GM18507 (cell line): ENCODE measurements at places on chromosomes 11 and 22.

- DNase-seq: no peak
These were observed 100.9 kb downstream of the AASDHPPT start for GRCh38 chr11:106178361-106178760.

- no peak for DNase-seq
These were observed 56.2 kb upstream of the ZBED5 start for GRCh38 chr11:10914050-10914449.

- no peak for DNase-seq
These were observed 1.7 kb downstream of the UBQLNL start for GRCh38 chr11:5514841-5515240.

GRCh38 chr11:122267602-122268001 lies 151.6 kb upstream of the BLID start:
- DNase-seq: no peak

GRCh38 chr22:40331706-40332105 lies 14.6 kb upstream of the ADSL start:
- no peak for DNase-seq

GRCh38 chr11:112776834-112777233 lies 184.4 kb upstream of the NCAM1 start:
- no peak for DNase-seq

DNA sequence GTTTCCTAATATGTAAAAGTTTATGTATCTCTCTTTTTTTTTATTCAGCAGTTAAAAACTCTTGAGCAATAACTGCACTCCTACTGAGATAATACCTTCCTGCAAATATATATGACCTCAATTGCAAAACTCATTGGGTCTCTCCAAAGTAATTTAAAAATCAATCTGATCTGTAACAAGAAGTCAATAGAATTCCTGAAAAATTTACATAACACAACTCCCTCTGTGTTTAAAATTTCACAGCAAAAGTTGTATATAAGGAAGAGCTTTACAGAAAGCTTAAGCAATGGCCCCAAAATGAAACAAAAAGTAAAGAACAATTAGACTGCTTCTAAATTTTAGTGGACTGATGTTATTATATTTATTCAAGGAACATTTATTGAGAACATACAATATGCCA lies 313.4 kb downstream of the DLG2 start:
- no peak for DNase-seq

GRCh38 chr11:60477035-60477445 lies 15.5 kb upstream of the MS4A12 start:
- no peak for DNase-seq

DNA sequence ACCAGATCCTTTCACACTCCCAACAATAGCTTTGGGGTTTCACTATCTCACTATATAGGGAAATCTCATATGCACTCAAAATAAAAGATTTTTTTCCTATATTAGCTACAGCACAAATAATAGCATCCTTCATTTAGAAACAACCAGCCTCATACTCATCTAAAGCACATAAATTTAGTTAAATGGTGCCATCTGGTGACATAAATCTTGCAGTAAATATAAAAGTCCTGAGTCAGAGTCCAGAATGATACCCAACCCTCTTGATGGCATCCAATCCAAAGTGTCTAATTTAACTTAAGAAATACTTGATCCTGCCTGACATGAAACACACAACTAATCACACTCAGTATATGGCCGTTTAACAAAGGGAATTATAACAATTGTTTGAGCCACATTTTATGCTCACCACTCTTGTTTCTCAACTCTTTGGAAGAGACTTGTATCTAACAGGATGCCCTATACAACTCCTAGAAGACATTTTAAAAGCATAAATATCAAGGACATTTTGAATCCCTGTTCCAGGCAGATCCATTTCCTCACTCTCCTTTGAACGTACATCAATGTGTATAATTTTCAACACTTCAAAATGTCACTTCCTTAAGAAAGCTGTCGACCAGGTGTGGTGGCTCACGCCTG lies 36.2 kb downstream of the DLG2 start:
- no peak for DNase-seq

DNA sequence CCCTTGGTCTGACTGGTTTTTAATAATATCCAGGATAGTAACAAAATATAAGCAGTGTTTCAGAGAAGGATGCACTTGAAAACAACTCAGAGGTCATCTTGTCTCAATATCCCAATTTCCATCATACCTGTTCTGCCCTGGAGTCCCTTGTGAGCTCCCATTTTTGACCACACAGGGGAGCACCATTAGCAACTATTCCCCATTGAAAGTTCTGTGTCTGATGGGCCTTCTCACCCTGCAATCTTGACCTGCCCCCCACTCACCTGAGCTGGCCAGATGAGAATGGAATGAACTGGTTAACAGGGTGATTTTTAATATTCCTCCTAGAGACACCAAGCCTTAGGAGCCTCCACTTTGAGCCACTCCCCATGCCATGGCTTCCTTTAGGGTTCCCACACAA lies 3.8 kb upstream of the CAPN5 start:
- no peak for DNase-seq

GRCh38 chr11:90997241-90997640 lies 774.4 kb upstream of the CHORDC1 start:
- no peak for DNase-seq

GRCh38 chr11:67301951-67302516 lies 1.3 kb upstream of the SSH3 start:
- no peak for DNase-seq

DNA sequence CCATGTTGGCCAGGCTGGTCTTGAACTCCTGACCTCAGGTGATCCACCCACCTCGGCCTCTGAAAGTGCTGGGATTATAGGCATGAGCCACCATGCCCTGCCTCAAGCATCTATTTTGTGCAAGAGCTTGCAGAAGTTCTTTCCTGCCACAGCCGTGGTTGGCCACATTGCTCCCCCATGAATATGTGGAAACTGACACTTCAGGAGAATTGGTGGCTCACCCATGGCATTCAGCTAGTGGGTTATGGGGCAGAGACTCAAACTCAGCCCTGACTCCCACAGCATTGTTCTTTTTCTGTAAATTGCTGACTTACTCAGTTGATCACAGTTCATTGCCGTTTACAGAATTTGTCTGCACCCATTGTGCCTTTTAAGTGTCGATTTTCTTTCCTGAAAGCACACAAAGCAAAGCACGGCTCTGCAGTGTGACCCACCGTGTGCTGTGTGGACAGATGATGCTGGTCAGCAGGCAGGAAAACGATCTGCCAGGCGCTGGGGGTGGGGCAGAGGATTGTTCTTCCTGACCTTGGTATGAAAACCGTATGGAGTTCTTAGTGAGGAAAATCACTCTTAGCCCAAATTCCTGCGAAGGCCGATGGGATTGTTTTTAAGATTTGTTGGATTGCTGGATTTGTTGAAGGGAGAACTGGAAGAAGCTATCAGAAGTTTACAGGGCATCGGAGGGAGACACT lies 115.6 kb downstream of the PTPRJ start:
- no peak for DNase-seq

GRCh38 chr11:122248131-122248530 lies 132.1 kb upstream of the BLID start:
- no peak for DNase-seq

DNA sequence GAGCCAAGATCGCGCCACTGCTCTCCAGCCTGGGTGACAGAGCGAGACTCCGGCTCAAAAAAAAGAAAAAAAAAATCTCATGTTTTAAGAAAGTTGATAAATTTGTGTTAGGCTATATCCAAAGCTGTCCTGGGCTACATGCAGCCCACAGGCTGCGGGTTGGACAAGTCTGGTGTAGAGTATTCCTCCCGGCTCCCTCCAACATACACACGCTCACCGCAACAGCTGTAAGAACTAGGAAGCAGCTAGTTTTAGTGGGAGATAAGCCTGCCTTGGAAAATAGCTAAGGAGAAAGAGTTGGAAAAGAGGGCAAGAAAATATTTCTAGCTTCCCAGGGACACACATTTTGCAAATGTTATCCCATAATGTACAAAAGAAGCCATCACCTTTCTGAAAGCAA lies 46.6 kb downstream of the CELF1 start:
- no peak for DNase-seq

- no peak for DNase-seq
These were observed 73.4 kb upstream of the CD44 start for GRCh38 chr11:35065566-35065965.

GRCh38 chr11:127632546-127632945 lies 632.0 kb upstream of the KIRREL3 start:
- no peak for DNase-seq

- DNase-seq: no peak
These were observed 124.5 kb downstream of the ARHGAP8 start for GRCh38 chr22:44876921-44877320.

GRCh38 chr22:37703906-37704305 lies 7.1 kb downstream of the TRIOBP start:
- no peak for DNase-seq

GRCh38 chr11:59295435-59295834 lies 63.3 kb upstream of the OR5AN1 start:
- DNase-seq: no peak

DNA sequence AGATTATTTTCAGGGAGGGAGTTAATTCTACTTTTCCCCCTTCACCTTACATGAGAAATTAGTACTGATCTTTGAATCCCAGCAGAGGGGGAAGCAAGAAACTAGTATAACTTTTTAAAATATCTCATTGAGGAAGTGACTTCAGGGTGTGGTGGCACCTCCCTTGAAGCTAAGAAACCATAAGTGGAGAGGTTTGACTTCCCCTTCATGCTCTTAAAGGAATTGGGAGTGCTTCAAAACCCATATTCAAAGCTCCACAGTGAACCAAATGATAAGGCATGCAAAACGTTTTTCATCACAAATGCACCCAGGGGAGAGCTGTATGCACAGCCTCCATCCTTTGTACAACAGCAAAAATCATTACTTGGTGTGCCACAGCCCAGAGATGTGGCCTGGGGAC lies 540 bp downstream of the MS4A14 start:
- no peak for DNase-seq

- no peak for DNase-seq
These were observed 538.3 kb upstream of the FAT3 start for GRCh38 chr11:91686281-91686680.

DNA sequence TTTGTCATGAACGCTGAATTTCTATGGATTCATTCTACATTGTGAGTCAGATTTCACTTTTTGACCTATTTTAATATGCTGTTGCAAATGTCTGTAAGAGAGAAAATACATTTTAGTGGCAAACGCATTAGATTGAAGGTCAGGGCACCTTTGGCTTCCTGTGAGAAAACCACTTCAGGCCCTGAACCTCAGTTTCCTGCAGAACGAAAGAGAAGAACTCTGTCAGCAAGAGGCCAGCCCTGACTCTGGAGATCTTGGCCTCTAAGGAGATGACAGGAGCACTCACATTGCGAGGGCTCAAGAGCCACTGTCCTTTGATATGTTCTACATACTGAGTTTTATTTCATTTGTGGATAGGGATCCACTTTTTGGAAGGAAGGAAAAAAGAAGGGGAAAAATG lies 83.6 kb downstream of the KCNJ1 start:
- DNase-seq: no peak

GRCh38 chr22:36976606-36977005 lies 42.6 kb downstream of the TST start:
- DNase-seq: no peak

- peak; percentile 89 for DNase-seq
These were observed at the start of gene FADD for GRCh38 chr11:70202920-70203750. FADD (plus strand) TSS chr11:70203296; CDS start chr11:70203460, 164 bp downstream.

DNA sequence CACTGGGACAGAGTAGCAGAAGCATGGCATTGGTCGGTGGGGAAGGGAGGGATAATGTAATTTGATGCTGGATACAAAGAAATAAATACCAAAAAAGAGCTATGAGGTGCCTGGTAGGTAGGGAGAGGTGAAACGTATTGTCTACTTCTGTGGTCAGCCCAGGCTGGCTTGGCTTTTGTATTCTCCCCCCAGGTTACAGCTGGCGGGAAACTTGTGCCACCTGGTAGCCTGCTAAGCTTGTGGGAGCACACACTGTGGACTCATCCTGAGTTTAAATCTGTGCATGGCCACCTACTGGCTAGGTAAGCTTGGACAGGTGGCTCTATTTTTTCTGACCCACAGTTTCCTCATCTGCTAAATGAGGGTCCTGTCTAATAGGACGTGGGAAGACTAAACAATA lies 165.2 kb upstream of the E2F8 start:
- DNase-seq: no peak

DNA sequence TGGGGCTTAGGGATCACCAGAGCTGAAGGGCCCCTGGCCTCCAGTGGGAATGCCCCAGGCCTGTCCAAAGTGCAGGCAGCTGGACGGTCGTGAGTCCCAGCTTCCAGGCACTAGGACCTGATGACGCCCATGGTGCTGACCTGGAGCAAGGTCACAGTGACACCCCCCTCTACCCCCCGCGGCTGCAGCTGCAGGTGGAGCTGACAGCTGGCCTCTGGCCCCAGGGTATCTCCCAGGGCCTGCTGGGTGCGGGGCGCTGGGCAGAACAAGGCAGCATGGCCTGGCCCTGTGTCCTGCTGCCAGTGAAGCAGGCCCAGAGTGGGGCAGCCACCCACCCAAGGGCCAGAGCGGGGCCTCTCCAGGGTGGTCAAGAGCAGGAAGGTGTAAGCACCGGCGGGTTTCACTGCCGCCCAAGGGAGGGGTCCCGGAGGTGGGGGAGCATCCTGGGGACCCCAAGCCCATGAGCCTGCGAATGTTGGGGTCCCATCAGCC lies 553 bp upstream of the TCIRG1 start:
- no peak for DNase-seq

DNA sequence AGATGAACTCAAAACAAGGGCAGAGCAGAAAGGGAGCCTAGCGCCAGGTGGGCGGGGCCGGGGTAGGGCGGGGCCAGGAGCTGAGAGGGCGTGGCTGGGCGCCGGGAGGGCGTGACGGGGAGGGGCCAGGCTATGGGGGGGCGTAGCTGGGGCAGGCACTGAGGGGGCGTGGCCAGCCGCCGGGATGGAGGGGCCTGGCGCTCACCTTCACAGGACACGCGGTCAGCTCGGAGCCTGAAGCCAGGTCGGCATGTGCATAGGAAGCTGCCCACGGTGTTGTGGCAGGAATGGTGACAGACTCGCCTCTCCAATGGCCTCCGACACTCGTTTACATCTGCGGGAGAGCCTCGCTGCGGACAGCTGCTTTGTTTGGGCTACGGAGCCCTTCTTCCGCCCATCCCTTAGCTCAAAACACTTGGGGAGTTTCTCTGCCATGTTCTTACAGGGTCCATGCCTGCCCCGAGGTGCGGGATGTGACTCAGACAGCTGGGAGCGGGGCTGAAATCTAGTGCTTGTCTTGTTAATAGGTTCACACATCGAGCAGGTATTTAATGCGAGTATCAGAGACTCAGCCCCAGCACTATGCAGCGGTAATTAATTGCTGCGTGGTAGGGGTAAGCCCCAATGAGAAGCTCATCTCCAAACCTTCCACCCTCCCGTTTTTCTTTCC lies 13.4 kb downstream of the VWCE start:
- DNase-seq: peak; percentile 47

GRCh38 chr22:39689421-39689820 lies 118.9 kb downstream of the CACNA1I start:
- DNase-seq: no peak

DNA sequence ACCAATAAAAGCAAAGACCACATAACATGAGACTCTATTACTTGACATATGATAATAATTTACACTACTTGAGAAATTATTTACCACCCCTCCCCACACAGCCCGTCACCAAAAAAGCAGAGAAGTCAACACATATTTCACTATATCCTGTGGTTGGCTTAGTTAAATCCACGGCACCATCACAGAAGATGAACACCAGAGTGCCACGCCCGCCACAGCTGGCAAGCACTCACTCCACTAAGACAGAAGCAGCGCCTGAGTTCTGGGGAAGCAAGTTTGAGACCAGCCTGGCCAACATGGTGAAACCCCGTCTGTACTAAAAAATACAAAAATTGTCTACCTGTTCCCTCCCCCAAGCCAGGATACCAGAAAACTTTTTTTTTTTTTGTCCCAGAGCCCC lies 53.1 kb downstream of the PACSIN2 start:
- DNase-seq: no peak

GRCh38 chr11:68813773-68814172 lies 27.9 kb downstream of the CPT1A start:
- no peak for DNase-seq
